ENCODE measurements at places on chromosomes 5 and 9.

GRCh38 chr9:130022566-130023143, 20.3 kb downstream of the FNBP1 start:
- no peak for DNase-seq

- no peak for DNase-seq
Measured at GRCh38 chr9:18357321-18357720, 116.6 kb upstream of the ADAMTSL1 start.

DNA sequence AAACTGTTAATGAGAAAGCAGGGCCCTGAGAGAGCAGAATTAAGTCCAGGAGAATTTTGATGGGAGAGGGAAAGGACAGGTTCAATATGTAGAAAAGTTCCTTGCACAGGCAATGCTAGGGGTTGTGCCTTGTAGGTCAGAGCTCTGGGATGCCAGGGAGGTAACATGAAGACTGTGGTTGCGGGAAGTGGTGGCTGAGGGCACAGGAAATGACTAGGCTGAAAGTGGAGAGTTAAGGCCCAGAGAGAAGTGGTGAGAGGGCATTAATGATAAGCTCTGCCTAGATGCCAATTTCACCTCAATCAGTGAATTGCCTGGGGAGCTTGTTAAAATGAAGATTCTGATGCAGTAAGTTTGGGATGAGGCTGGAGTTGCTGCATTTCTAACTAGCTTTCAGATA, 31.5 kb upstream of the PPP3R2 start:
- DNase-seq, result no peak

- no peak for DNase-seq
Measured at GRCh38 chr5:95283761-95284571, 928 bp downstream of the MCTP1 start.

GRCh38 chr9:101739311-101739710, 864 bp upstream of the GRIN3A start:
- no peak for DNase-seq

- DNase-seq, result no peak
Measured at GRCh38 chr5:165014439-165014838, 1509.0 kb downstream of the MAT2B start.

DNA sequence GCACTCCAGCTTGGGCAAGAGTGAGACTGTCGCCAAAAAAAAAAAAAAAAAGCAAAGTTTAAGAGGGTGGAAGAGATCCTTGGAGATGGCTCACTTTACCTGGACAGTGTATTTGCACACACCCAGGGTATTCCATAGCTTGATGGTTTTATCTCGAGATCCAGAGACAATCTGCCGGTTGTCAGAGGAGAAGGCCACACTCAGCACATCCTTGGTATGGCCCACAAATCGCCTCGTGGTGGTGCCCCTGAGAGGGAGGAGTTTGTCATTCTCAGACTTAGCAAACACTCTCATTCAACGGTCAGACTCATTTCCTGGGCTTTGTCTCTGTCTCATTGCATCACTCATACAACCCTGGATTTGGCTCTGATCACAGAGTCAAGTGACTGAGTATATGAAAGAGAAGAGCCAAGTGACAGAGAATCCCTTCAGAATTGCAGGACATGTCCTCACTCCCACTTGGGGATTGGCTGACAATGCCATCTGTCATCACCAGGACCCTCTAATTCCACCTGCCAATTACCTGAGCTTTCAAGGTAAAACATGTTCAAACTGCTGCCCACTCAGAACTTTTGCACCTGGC, 2.2 kb downstream of the RACK1 start:
- no peak for DNase-seq

- DNase-seq, result no peak
Measured at GRCh38 chr9:74804018-74804385, 83.7 kb downstream of the TRPM6 start.

- no peak for DNase-seq
Measured at GRCh38 chr5:138303372-138303771, 28.2 kb downstream of the CDC25C start.

DNA sequence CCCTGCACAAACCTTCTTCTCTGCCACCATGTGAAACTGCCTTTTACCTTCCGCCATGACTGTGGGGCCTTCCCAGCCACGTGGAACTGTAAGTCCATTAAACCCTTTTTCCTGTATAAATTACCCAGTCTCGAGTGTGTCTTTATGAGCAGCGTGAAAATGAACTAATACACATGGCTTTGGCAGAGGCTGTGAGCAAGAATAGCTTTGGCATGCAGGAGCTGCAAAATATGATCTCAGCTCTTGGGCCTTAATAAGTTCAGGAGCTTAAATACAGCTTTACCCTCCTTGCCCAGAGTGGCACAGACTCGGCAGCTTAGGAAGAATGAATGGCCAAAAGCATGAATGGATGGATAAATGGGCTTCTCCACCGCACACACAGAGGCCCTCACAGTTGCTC, 15.7 kb upstream of the SLC36A1 start:
- DNase-seq, result no peak

DNA sequence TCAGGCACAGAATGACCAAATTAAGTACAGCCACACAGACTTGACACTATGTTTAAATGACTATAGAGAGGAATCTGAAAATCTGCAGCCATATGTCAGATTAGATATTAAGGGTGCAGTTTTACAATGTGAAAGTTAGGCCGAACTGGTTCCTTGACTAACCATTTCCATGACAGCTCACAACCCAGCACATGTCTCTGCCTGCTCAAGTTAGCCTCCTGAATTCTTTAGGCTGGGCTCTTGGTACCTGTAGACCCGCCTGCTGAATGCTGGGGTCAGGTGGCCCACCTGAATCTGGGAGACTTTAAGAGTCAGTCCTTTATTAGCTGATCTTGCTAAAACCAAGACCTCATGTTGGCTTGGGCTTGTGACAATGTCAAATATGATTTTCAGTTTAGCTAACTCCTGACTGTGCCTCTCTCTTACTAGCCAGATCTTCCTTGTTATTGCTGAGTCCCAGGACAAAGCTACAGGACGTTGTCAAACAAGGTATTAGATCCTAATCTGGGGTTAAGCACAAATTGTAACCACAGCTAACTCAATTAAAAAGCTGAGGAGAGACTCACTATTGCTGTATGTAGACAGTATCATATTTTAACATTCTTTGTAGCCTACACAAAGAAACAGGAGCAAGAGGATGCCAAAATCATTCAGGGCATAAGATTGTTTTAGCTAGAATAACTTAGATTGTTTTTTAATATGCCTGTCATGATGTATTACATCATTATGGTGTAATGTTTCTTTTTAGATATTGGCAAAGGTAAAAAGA, 490.9 kb downstream of the SEMA5A start:
- no peak for DNase-seq

DNA sequence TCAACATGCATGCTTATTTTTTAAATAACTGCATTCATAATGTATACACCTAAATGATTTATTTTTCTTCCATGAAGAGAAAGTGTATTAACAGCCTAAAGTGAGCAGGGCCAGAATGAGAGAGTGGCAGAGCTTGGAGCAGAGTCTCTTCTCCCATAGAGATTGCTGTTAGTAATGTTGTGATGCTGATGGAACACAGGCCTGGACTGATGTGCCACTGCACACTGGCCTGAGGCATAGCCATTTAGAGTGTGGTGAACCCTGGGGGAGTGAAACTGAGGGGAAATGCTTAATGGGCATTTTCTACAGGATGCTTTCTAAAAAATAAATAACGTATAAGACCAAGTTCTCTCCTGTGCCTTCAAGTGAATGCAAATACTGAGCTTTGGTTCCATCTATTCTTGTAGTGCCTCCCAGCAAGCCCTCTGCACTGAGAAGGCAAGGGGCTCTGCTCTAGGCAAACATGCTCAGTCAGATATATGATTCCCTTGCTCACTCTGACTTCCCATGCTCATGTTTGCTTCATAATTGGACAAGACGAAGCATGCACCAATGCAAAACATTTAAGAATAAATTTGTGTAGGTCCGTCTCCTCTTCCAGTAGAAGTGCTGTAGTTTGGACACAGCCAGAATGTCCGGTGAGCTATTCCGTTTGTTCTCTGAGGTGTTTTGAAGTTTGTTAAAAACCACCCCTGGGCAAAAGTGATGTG, 185.7 kb downstream of the PBX3 start:
- no peak for DNase-seq
